ENCODE measurements at places on chromosomes 1 and 21. TPM values are rescaled to one million over a fixed set of nuclear protein-coding genes. Genes with fewer than 3 reads are reported as not detected.

The LYPD8 gene
- not detected for polyA plus RNA-seq

The TSSK3 gene
- 4.5 TPM for polyA plus RNA-seq

The MFSD2A gene
- not detected for polyA plus RNA-seq

The AQP10 gene
- 20.6 TPM for polyA plus RNA-seq

The ERMAP gene
- polyA plus RNA-seq = 4.1 TPM

The DNAJC6 gene
- polyA plus RNA-seq = 48.1 TPM

The HMCN1 gene
- 12.5 TPM for polyA plus RNA-seq

The CBS gene
- 93.6 TPM for polyA plus RNA-seq

The PAPPA2 gene
- polyA plus RNA-seq = 1.7 TPM

The CYP2J2 gene
- polyA plus RNA-seq = 7.7 TPM

The AKIRIN1 gene
- polyA plus RNA-seq = 138 TPM

The FAM151A gene
- polyA plus RNA-seq = 0.18 TPM

The DCDC2B gene
- polyA plus RNA-seq = 0.64 TPM

The SMPDL3B gene
- polyA plus RNA-seq = 6.8 TPM

The CNN3 gene
- polyA plus RNA-seq = 156 TPM

The PROK1 gene
- polyA plus RNA-seq = not detected

The C1orf141 gene
- polyA plus RNA-seq = not detected

The IFNAR2 gene
- 20.3 TPM for polyA plus RNA-seq

The PLA2G2A gene
- not detected for polyA plus RNA-seq

The ELF3 gene
- 22.6 TPM for polyA plus RNA-seq

The FAM163A gene
- polyA plus RNA-seq = 0.06 TPM

The FCAMR gene
- not detected for polyA plus RNA-seq

The SERPINC1 gene
- not detected for polyA plus RNA-seq

The NTNG1 gene
- not detected for polyA plus RNA-seq

The SELP gene
- polyA plus RNA-seq = not detected

The LMOD1 gene
- polyA plus RNA-seq = 47.9 TPM

The SH3BGR gene
- polyA plus RNA-seq = 326 TPM
